Hematopoietic multipotent progenitor cell treated with erythropoietin and hydrocortisone succinate and interleukin-3 and kit ligand, for 6 days (in vitro differentiated cells): ENCODE measurements at places on chromosomes 5 and 9.

DNA sequence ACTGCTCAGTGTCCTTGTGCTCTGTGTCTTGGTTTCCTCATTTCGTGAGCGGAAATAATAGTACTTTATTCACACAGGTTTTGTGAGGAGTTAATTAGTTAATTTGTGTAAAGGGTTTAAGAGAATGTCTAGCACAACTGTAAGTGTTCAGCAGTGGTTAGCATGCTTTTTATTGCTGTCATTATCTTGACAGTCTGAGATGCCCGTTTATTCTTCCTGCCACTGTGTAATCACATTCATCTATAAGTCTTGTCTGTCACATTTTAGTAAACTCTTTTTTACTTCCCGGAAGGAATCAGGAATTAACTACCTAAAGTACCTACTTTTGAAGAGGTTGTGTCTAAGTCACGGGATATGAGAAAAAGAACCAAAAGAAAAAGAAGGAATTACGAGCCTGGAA, 38.0 kb downstream of the IQGAP2 start:
- DNase-seq = no peak

- DNase-seq = no peak
These were observed 47.3 kb downstream of the ANKRD55 start for GRCh38 chr5:56185768-56186311.

GRCh38 chr9:89891591-89892304, 286.9 kb downstream of the GADD45G start:
- no peak for DNase-seq

GRCh38 chr5:87015901-87016300, 251.8 kb upstream of the RASA1 start:
- peak; percentile 21 for DNase-seq
